ENCODE measurements at places on chromosomes 3 and 15.

DNA sequence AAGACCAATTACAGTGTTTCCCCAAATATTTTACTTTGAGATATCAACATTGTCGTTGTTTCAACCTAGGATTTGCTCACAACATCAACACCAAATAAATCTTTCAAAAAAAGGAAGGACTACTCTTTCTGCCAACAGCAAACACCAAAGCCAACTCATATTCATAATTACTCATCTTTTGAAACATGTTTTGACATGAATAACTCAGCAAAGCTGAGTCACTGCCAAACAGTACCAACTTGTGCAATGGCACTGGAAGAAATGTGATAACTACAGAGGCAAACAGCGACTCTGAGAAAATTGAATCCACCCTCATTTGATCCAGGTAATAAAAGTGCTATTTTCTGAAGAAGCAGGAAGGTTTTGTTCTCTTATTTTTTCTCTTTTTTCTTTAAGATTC is 67.2 kb downstream of the PEX5L start:
- DNase-seq, result peak; percentile 79

GRCh38 chr15:22253676-22254408 is 173.5 kb downstream of the OR4M2 start:
- DNase-seq, result no peak

- DNase-seq, result no peak
Observed at GRCh38 chr15:80118956-80119355, 33.8 kb upstream of the FAH start.

DNA sequence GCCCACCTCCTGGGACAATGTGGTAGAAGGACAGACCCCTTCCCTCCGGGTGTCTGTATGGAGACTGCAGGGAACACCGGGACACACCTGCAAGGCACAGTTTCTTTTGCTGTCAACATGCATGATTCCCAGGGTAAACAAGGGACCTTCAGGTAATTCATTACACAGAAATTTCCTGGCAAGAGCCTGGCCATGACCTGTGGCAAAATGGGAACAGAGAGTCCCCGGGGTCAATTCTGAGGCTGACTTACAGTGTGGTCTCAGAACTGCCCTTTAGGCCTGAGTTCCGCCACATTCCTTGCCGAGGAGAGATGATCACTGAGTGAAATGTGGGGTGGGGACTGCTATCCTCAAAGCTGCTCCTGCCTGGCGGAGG is 6.3 kb downstream of the STARD5 start:
- no peak for DNase-seq

DNA sequence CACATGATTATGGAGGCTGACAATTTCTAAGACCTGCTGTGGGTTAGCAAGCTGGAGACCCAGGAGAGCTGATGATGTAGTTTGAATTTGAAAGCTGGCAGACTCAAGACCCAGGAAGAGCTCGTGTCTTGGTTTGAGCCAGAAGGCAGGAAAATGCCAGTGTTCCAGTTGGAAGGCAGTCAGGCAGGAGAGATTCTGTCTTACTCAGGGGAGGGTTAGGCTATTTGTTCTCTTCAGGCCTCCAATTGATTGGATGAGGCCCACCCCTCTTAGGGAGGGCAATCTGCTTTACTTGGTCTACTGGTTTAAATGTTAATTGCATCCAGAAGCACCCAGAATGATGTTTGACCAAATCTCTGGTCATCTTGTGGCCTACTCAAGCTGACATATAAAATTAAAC is 40.4 kb upstream of the IGF2BP2 start:
- no peak for DNase-seq

GRCh38 chr15:41043276-41043951 is 72.7 kb downstream of the INO80 start:
- no peak for DNase-seq

GRCh38 chr15:57323806-57324589 is 52.3 kb upstream of the CGNL1 start:
- no peak for DNase-seq

GRCh38 chr3:36011791-36012190 is 368.5 kb upstream of the STAC start:
- no peak for DNase-seq

DNA sequence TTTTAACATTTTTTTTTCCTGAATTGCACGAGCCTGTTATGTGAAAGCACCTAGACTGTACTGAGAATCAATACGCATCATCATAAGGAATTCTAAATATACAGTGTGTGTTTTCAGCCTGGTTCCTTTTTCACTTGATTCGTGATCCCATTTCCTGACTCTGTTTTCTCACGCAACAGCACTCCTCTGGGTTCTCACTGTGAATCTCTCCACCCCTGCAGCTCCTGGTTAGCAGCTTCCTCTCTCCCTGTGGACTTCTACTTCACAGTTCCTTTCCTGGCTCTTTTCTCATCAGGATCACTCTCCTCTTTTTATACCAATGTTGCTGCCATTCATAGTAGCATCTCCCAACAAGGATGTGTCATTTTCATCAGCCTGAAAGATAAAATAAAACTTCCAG is 297.2 kb downstream of the CADM2 start:
- no peak for DNase-seq
